ENCODE measurements at places on chromosomes 3 and 15. TPM values are rescaled to one million over a fixed set of nuclear protein-coding genes. Genes with fewer than 3 reads are reported as not detected.

ADGRG7 gene
- not detected for polyA plus RNA-seq

NR2F2 gene
- polyA plus RNA-seq = not detected

IL5RA gene
- 2.8 TPM for polyA plus RNA-seq

IQCH gene
- polyA plus RNA-seq = 0.13 TPM

CGNL1 gene
- polyA plus RNA-seq = 0.16 TPM

COLQ gene
- polyA plus RNA-seq = not detected

MYL3 gene
- not detected for polyA plus RNA-seq

ADCY5 gene
- not detected for polyA plus RNA-seq

RAB27A gene
- 15.3 TPM for polyA plus RNA-seq

SAXO2 gene
- polyA plus RNA-seq = 4.2 TPM

STIMATE gene
- 8.3 TPM for polyA plus RNA-seq

KNL1 gene
- polyA plus RNA-seq = 1.1 TPM

ATP8B4 gene
- not detected for polyA plus RNA-seq

HRH1 gene
- not detected for polyA plus RNA-seq

All from IgD-negative memory B cell (primary cell).